ENCODE measurements at places on chromosomes 5 and 9.
A peak's percentile ranks its signal among the peaks of the same experiment; 100 is the strongest.

DNA sequence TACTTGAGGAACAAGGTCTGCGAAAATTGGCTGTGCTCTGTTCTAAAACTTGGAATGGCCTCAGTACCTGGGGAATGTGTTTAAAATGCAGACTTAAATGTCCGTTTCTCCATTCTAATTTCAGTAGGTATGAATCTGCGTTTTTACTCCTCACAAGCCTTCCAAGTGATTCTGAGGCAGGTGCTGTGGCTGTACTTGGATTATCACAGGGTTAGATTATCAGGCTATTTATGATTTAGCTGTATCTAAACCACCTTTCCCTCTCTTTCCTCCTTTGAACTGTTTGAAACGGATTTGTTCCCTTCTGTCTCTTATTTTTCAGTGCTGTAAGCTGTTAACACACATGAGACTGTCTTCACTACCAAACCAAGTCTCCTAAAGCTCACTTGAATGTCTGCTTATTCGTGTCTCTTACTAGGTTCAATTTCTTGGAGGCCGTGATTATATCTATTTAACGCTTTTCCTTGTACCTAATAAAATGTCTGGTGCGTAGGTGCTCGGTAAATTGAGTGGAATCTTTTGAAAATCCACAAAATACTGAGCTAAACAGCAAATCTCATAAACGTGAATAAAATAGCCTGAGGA, 714 bp upstream of the CETN3 start:
- DNase-seq: no peak

DNA sequence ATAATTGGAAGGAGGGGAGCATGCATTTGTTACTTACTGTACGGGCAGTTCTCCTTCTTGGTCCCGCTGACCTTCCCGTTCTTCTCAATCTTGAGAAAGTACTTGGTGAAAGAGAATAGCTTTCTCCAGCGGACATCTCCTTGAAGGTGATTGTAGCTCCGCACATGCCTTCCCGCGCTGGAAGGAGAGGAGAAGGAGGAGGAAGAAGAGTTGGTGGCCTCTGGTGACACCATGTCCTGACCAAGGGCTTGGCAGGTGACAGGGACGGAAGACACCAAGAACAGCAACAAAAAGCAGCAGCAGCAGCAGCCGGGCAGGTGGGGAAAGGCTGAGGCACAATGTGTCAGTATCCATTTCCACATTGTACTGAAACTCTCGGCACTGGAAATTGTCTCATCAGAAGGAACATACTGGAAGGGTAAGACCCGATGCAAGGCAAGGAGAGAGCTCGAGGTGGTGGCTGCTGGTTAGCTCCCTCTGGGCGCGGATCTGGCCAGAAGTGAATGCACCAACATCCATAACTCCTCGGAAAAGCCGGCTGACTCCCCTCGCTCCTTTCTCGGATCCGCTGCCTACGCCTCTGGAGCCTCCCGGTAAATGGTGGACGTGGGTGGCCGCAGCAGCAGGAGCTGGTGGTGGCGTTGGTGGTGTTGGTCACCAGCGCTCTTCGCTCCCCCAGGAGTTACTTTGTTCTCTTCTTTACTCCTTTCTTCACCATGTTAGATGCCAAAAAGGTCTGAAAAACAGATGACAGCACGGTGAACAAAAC, 715 bp downstream of the FGF10 start:
- DNase-seq: peak; percentile 25

DNA sequence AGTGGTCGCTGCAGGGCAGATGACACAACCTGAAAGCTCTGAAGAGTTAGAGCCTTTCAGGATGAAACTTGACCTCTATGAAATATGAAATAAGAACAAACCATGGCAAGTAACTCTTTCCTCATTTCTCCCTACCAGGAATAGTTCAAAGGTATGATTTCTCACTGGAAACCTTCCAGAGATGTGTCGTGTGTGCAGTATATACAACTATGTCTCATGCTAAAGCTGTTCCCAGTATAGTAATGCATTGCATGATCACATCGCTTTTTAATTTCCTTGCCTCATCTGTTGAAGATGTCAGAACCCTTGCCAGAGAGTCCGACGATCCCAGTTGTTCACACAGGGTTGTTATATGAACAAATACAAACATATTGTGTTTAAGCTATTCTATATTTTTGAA, 45.8 kb upstream of the RGMB start:
- peak; percentile 13 for DNase-seq

DNA sequence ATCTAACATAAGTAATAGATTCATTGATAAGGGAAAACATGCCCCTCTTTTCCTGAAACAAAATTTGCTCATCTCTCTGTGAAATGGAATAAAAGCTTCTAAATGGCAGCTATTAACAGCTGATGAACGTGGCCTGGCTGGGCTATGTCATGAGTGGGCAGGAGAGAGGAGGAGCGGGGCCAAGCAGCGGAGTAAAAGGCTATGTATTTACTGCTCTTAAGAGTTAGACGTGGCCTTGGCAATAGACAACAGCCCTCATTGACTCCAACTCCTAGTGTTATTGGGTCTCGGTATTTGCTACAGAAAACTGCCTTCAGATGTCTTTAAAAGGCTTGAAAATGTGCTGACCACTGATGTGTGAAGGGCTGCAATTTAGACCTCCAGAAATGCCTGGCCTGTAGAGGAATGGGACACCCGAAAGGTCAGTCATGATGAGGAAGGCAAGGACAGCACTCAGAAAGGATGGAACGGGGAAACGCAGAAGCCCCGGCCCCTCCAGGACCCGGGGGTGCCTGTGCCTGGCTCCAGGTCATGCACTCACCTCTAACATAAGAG, 116.8 kb downstream of the PDZD2 start:
- DNase-seq: no peak

GRCh38 chr5:6435356-6435755, 13.3 kb upstream of the UBE2QL1 start:
- no peak for DNase-seq

GRCh38 chr5:9473624-9474023, 72.3 kb downstream of the SEMA5A start:
- peak; percentile 54 for DNase-seq

- peak; percentile 94 for DNase-seq
Observed at GRCh38 chr5:156367597-156367996, 40.6 kb downstream of the SGCD start.

GRCh38 chr5:175695161-175696126, 37.6 kb downstream of the HRH2 start:
- DNase-seq: no peak

- DNase-seq: no peak
Observed at GRCh38 chr5:142780871-142781270, 10.7 kb downstream of the ARHGAP26 start.

DNA sequence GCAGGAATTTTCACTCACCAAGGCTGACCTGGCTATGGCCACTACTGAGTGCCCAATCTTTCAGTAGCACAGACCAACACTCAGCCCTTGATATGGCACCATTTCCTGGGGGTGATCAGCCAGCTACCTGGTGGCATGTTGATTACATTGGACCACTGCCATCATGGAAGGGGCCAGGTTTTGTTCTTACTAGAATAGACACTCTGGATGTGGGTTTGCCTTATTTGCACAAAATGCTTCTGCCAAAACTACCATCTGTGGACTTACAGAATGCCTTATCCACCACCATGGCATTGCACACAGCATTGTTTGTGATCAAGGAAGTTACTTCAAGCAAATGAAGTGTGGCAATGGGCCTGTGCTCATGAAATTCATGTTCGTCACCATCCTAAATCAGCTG, 69.7 kb upstream of the SH3GL2 start:
- DNase-seq: no peak

DNA sequence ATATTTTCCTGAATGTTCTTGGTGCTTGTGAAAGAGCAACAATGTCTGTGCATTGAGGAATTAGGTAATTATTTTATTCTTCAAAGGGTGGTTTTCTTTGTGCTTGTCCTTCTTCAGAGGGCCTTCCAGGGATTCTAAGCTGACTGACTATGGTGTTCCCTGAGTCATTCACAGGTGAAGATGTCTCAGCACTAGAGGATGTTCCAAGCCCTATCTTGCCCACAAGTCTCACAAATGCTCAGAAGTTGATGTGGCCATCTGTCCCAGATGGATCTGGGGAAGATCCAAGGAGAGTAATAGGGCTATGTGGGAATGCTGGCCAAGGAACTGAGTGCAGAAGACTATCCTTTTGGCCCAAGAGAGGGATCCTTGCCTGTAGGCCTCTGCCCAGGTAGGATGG, 120.9 kb downstream of the ADAMTSL1 start:
- no peak for DNase-seq

GRCh38 chr9:73231203-73231602, 79.5 kb downstream of the ANXA1 start:
- DNase-seq: no peak

DNA sequence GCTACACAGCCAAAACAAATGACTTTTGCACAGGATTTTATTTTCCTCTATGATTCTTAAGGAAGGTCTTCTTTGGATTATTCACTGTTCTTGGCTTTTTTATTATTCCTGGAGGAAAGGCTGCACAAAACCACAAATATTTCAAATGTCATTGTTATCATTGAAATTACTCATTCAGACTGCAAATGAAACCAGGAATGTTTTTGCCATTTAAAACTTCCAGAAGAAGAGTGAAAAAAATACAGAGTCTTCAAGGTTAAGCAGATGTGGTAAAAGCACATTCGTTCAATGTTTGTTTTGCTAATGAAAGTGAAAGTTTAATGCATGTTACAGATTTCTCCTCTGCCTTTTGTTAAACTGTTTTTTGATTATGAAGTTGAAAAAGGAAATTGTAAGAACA, 238.2 kb downstream of the TLE4 start:
- peak; percentile 90 for DNase-seq

GRCh38 chr9:136564379-136564988, 18.6 kb upstream of the NOTCH1 start:
- peak; percentile 46 for DNase-seq

- no peak for DNase-seq
Observed at GRCh38 chr5:95035891-95036685, 248.8 kb downstream of the MCTP1 start.

GRCh38 chr5:148776780-148777179, 49.6 kb upstream of the ADRB2 start:
- DNase-seq: peak; percentile 74

GRCh38 chr9:116027096-116027495, 126.5 kb upstream of the PAPPA start:
- DNase-seq: peak; percentile 71

DNA sequence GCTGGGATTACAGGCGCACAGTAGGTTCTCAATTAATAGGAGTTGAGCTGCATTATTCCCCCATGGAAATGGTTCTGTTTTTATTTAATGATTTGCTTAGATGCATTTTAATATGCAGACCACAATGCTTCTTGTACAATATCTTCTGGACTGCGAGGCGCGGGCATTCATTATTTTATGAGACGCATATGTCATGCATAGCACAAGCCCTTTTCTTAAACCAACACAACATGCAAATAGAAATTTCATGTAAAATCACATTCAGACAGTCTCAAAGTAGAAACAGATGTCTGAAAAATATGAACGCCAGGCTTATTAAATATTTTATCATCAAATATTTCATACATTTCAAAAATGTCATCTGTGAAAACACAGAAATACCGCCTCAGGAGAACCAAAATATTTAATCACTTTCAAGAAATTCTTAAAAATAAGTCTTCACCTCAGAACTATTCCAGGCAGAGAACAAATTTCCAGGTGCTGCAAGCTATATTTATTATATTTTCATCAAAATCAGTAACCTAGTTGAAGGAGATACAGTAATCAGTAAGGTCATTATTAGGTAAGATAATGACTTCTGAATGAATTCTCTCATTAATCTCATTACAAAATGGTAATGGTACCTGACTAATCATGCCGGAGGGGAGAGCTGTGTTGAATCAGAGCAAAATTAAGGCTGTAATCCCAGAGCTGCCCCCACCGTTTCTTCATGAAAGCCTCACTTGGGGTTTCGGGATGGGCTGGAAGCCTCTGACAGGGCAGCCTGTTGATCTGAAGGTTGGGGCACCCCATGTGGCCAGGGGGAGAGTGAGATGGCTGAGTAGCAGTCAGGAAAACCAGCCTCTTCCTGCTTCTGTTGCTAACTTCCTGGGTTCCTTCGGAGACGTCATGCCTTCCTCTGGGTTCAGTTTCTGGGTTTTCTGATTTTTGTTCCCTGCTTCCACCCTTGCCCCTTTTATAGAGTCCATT, 133.9 kb upstream of the ZNF618 start:
- peak; percentile 79 for DNase-seq

- peak; percentile 98 for DNase-seq
Observed at GRCh38 chr9:134434894-134435506, 108.7 kb downstream of the RXRA start.

GRCh38 chr9:1531424-1531823, 481.3 kb downstream of the DMRT2 start:
- no peak for DNase-seq

GRCh38 chr5:125483609-125484008, 737.2 kb upstream of the ZNF608 start:
- no peak for DNase-seq

- DNase-seq: peak; percentile 12
Observed at GRCh38 chr9:6096821-6097220, 81.4 kb upstream of the RANBP6 start.

GRCh38 chr5:126055348-126055729, 367.9 kb upstream of the GRAMD2B start:
- no peak for DNase-seq

DNA sequence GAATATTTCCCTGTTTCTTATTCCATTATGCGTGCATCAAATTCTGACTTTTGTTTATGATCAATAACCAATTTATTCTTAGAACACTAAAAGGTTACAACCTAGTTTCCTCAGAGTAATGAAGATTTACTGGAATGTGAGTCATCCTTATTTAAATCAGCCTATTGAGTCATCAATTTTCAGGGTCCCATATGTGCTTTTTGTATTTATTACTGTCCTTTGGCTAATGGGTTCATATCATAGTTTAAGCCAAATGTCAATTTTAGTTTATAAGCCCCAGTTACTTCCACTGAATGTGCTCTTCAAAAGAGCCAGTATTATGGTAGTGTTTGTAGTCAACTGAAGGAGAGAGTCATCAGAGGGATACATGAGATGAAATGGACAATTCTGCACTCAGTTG, 359.2 kb downstream of the PRR16 start:
- DNase-seq: no peak

- DNase-seq: no peak
Observed at GRCh38 chr9:138103111-138103848, 225.7 kb downstream of the CACNA1B start.

DNA sequence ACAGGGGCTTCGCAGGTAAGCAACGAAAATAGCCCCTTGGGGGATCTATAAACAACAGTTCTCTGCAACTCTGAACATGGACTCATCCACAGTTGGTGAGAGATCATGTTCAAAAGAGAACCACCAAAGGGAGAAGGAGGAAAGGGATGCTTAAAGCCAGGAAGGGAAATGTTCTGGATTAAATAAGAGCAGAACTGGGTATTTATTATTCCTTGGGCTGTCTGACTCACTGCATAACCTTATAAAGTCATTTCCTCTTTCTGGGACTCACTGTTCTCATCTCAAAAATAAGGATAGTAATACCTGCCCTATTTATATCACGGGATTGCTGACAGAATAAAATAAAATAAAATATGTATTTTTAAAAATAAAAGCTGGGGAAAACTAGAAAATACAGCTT, 11.2 kb upstream of the MARCHF3 start:
- peak; percentile 24 for DNase-seq

All from fibroblast of skin of scalp (primary cell).